Body of pancreas (tissue), 4 donors: ENCODE measurements at places on chromosomes 11 and 22. TPM values are rescaled to one million over a fixed set of nuclear protein-coding genes. Genes with fewer than 3 reads are reported as not detected.

Gene CARD18
- not detected for total RNA-seq

Gene SYTL2
- total RNA-seq = 55.3 TPM

Gene ZFPL1
- 23.1 TPM for total RNA-seq

Gene SAMM50
- total RNA-seq = 10.2 TPM

Gene VSIG10L2
- not detected for total RNA-seq

Gene HTR3A
- 1.0 TPM for total RNA-seq

Gene MTCH2
- 21.0 TPM for total RNA-seq

GRCh38 chr22:38831166-38831945 lies 12.5 kb downstream of the NPTXR start:
- DNase-seq = no peak

- no peak for DNase-seq
Observed at GRCh38 chr11:112627588-112628045, 333.6 kb upstream of the NCAM1 start.

- no peak for DNase-seq
Observed at GRCh38 chr11:66674964-66675602, 2.6 kb downstream of the RBM4B start.

- DNase-seq = no peak
Observed at GRCh38 chr11:89203814-89204213, 26.1 kb downstream of the TYR start.

- no peak for DNase-seq
Observed at GRCh38 chr22:24214467-24215285, 30.2 kb downstream of the GGT5 start.

DNA sequence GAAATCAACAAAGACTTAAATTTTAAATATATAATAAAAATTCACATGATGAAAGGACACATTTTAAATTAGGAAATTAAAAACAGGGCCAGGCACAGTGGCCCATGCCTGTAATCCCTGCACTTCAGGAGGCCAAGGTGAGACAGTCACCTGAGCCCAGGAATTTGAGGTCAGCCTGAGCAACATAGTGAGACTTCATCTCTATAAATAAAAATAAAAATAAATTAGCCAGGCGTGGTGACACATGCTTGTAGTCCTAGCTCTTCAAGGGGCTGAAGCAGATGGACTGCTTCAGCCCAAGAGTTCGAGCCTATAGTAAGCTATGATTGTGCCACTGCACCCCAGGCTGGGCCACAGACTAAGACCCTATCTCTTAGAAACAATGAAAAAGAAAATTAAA lies 29.3 kb downstream of the RRAS2 start:
- no peak for DNase-seq

GRCh38 chr22:42380769-42381551 lies 51.2 kb downstream of the NFAM1 start:
- no peak for DNase-seq

GRCh38 chr11:58829786-58830185 lies 14.7 kb downstream of the GLYATL2 start:
- no peak for DNase-seq

GRCh38 chr11:64893194-64894069 lies 15.0 kb upstream of the EHD1 start:
- DNase-seq = peak; percentile 88

DNA sequence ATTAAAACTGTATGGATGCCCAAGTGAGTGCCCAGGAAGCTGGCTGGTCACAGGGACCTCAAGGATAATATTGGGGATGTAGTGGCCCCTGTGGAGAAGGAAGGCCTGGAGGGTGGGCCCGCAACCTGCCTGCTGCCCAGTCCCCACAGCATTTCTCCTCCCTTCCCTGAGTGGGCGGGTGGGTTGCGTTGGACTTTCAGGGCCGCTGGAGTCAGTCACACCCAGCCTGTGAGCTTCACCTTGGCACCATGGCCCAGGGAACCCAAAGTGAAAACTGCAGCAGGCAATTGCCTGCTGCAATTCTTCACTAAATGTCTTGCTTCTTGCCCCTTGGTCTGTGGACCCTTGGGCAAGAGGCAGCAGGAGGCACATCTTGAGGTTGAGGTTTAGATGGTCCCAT lies 4.7 kb downstream of the GNAZ start:
- no peak for DNase-seq

GRCh38 chr22:36162127-36163034 lies 1.8 kb upstream of the APOL3 start:
- DNase-seq = no peak
